Stimulated activated CD4-positive, alpha-beta T cell treated with anti-CD3 and anti-CD28 coated beads, TNF-alpha, amount 100 ng/mL, for 4 hours (primary cell): ENCODE measurements at places on chromosomes 1 and 21.

DNA sequence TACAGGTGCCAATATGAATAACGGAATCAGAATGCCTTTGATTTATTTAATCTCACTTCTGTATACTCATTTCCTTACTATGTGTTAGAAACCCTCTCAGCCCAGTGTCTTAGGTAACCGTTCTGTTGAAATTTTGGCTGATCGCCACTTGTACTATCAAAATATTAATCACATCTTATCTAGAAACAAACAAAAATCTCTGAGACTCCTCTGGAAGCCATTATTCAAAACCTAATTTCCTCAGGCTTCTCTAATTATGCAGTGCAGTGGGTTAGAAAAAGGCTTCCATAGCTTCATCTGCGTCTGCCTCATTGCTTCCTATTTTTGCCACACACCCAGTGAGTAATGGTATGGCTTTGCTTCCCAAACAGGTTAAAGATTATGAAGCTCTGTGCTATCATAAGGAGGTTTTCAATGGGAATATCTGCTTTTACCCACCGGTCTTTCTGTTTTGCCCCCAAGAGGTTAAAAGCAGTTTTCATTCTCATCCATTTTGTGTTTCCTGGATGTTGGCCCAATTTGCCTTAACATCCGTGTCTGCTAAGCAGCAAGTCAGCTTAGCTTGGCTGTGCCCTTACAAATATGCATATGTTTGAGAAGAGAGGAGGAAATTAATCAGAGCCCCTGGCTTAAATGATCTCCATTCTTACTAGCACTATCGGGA is 129.6 kb downstream of the RYR2 start:
- no peak for DNase-seq

DNA sequence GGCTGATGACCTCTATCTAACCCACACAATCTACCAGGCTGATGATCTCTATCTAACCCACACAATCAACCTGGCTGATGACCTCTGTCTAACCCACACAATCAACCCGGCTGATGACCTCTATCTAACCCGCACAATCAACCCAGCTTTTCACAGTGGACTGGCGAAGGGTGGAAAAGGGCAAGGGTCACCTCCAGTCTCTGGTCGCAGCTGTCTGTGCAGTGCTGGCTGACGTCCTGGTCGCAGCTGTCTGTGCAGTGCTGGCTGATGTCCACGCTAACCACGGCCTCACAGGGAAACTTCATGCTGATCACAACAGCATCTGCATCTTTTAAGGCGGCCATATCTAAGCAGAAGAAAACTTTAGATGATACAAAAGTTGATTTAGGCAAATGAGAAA is 12.2 kb upstream of the CCDC27 start:
- no peak for DNase-seq

GRCh38 chr1:99623554-99623953 is 22.4 kb upstream of the PALMD start:
- DNase-seq: no peak

GRCh38 chr1:176628775-176629174 is 165.8 kb downstream of the PAPPA2 start:
- no peak for DNase-seq

GRCh38 chr1:96076589-96076988 is 645.0 kb upstream of the PTBP2 start:
- DNase-seq: no peak

DNA sequence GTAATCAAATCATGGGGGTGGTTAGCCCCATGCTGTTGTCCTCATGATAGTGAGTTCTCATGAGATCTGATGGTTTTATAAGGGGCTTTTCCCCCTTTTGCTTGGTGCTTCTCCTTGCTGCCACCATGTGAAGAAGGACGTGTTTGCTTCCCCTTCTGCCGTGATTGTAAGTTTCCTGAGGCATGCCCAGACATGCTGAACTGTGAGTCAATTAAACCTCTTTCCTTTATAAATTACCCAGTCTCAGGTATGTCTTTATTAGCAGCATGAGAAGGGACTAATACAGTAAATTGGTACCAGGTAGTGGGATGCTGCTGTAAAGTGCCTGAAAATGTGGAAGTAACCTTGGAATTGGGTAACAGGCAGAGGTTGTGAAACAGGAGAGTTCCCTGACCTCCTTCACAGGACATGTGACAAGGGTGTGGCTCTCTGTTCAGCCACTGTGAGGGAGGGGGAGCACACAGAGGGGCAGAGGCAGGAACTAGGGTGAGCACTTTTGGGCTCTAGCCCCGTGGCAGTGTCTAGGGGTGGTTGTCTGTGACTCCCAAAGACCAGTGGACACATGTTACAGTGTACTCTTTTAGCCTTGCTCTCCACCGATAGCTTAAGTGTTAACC is 105.3 kb downstream of the BACH1 start:
- DNase-seq: no peak

GRCh38 chr1:224219612-224220059 is 36.6 kb downstream of the DEGS1 start:
- no peak for DNase-seq

- no peak for DNase-seq
These were observed 3.7 kb downstream of the SLC19A1 start for GRCh38 chr21:45538381-45539045.

DNA sequence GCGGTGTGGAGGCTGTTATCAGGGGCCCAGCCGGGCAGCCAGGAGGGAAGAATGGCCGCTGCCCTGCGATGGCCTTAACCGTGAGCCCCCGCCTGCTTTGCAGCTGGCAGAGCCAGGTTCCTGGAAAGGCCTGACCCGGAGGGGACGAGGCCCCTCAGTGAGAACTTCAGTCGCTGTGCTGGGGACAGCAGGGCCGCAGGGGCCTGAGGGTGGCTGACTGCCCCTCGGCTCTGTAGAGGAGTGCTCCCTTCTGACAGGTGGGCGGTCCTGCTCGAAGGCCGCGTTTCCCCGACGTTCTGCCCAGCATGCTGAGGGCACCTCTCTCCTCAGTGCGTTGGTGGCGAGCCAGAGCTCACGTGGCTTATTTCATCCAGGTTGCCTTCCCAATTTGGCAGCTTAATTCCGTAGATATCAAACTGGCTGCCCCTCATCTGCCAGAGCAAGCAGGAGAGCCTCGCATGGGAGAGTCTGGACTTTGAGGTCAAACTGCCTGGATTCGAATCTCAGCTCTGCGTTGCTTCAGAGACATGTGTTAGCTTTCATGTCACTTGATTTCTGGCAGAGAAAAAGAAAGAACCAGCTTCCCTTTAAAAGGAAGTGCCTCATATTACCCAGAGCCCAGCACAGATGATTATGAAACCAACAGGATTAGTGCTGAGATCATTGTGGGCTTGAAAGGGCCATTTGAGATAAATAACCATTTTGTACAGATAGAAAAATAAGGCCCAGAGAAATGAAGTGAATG is 239.8 kb downstream of the SDCCAG8 start:
- no peak for DNase-seq

DNA sequence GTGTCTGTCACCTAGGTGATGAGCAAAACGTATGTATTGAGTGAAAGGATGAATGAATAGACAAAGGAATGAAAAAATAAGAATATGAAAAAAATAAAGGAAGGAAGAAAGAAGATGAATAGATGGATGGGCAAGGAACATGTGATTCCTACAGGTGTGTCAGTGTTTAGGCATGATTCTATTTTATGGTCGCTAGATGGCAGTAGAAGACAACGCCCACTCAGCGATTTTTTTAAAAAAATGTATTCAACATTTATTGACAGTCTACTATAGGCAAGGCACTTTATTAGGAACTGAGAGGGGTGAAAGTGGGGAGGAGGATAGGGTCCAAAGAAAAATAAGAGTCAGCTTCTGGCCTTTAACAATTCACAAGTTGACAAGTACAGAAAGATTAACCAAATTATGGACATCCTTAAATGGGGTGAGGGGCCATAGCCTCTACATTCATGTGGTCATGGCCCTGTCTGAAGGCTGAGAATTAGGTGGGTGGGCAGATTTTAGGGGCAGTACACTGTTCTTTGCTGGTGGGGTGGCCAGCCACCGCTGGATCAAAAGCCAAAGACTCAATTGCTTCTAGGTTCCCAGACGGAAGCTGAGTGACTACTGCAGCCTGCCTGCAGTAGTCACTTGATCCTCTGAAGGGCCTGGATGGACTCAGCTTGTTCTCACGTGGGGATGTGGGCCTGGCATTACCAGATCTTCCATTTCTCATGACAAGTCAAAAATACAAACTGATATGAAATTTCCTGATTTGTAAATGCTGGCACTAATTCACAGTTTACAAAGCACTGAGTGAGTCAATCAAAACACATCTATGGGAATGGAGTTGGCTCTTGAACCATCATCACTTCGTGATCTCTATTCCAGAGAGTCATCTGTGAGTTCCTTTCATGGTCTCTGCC is 83.9 kb downstream of the FASLG start:
- DNase-seq: no peak

DNA sequence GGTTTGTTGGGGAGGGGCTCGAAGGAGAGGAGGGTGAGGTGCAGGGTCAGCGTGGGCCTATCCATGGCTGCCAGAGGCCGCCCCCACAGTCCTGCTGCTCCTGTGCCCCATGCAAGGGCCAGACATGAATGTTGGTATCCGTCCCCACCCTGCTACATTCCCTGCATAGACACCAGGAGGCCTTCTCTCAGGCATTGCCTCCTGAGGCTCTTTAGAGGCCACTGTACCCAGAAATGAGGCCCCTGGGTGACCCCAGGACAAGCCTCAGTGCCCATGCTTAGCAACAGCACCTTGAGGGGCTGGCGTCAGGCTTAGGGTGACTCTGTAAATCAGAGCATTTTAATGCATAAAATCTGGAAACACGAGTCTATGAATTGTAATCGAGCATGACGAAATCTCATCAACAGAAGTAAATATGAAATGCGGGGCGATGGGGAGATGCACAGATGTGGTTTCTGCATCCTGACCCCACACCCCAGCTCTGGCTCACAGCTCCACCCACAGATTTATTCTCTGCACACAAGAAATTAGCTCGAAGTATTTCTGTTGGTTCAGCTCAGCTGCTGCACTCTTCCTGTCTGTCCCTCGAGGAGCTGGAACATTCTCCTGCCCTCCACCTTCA is 124.0 kb upstream of the CSF3R start:
- DNase-seq: no peak

DNA sequence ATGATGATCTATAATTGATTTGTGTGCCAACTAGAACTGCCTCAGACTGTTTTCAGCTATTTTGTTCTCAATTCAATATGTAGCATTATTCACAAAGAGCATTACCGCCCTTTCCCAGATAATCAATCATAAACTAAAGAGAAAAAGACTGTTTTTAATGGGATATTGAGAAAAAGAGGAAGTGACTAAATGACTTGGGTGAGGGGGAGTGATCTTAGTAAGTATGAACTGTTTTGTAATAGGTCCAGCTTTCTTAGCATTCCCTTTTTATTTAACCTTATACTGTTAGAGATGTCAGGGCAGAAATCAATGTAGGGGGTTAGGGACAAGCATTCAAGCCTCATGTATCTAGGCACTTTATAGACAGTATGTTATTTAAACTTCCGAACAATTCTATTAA is 157.8 kb upstream of the DPYD start:
- no peak for DNase-seq

DNA sequence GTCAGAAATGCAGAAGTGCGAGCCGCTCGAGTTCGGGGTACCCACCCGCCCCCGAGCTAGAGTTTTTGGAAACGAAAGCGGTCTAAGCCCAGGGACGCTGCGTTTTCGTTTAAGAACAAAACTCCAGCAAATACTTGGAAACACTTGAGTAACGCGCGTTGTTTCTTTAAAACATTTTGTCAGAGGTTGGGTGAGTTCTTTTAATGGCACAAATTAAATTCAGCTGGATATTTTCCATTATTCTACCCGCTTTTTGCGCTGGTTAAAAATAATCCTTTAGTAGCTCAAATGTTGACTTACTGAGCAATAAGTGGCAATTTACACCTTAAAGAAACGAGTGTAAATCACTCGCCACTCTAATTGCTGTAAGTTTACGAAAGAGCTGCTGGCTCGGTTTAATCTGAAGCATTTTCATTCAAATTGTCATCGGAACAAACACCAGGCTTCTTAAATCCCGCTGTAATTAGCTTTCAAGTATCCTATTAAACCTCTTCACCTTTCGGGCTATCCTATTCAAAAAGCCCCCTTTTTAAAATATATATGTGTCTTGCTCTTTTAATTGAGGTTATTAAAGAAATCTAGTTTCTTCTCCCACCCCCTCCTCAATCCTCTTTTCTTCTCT is 1.5 kb downstream of the LHX8 start:
- DNase-seq: no peak

DNA sequence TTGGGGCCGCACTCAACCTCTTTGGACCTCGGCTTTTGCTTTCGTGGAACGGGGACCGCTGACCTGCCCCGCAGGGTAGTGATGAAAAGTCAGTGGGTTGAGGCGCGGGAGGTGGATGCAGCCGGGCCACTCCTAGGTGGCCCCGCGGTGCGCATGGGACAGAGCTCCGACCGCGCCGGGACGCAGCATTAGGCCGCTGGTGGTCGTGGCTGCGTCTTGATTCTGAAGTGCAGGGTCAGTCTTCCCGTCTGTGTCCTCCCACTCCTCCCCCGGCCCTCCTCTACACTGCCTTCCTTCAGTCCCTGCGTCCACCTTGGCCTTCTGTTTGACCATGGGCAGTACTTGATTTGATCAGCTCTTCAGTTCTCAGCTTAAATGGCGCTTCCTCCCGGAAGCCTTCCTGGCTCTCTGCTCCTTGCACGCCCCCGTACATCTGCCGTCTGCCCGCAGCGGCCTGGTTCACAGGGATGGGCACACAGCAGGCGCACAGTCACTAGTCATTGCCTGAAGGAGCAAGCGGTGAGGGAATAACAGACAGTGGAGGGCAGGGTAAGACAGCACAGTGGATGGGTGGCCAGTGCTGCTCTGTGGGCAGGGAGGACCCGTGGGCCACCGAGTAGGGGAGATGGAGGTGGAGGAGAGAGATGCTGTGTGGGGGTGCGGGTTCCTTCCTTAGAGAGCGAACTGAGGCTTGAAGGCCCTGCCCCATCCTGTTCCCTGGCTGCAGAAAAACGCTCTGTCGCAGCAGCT is 633 bp downstream of the THEMIS2 start:
- DNase-seq: no peak

GRCh38 chr1:114352797-114353196 is 158.2 kb downstream of the TRIM33 start:
- DNase-seq: no peak

- DNase-seq: no peak
These were observed 100.2 kb upstream of the PPM1J start for GRCh38 chr1:112815376-112815775.
